ENCODE measurements at places on chromosomes 4 and X.

DNA sequence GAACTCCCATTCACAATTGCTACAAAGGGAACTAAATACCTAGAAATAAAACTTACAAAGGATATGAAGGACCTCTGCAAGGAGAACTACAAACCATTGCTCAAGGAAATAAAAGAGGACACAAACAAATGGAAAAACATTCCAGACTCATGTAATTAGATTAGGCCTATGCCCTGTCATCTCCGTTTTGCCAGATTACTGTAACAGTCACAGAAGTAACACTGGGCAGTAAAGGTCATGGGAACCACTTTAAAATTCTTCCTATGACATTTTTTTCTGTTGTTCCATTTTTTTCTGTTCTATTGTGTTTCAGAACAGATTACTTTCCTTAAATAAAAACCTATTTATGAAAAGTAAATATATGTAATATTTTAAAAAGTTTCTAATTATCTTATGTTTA, 199.4 kb upstream of the CENPE start:
- DNase-seq = no peak

- DNase-seq = no peak
Observed at GRCh38 chr4:85556283-85556682, 81.3 kb downstream of the ARHGAP24 start.

DNA sequence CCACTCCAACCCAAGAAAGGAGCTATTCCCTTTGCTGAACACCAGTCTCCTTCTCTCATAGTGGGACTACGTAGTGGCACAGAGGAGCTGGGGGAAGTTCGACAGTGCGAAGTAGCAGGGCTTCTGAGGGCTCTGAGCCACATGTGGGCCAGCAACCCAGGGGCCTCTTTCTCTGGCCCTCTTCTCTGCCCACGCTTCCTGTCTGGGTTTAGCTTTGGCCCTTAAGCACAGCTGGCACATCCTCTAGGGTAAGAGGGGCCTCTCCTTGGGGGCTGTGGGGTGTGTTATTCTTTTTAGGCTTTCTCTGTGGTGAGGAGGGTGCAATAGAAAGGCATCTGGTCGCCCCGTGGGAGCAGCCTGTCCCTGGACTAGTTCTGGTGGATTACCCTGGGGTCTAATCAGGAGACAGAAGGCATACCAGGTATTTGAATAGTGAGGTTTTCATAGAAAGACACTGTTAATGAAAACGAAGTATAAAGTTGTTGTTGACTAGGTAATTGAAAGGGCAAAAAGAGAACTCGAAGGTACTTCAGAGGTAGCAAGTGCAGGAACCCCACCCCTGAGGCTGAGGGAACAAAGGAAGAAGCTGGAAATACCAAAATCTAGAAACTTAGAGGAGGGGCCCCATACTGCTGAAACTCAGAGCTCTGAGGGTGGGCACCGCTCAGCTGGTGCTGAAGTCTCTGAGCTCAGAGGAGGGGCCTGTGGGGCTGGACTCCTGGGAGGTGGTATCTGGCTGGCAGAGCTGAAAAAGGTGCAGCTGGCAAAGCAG, 151.9 kb upstream of the RPS6KA3 start:
- DNase-seq = no peak

DNA sequence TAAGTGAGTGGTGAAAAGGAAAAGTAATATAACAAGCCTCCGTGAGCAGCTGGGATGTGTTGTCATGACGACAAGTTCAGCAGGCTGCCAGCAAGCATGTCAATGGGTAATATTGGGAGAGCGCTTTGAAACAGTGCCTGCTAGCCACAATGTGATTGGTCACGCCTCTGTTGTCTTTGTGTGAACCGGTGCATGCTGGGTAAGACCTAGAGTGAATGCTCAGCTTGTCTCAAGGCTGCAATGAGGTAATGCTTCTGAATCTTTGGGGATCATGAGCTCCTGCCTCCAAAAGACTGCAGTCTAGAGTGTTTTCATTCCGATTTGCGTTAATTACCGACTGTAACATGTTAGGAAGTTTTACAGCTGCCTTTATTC, 54.9 kb downstream of the STOX2 start:
- peak; percentile 42 for DNase-seq

GRCh38 chr4:82373486-82373815, 340 bp downstream of the HNRNPD start:
- DNase-seq = no peak

DNA sequence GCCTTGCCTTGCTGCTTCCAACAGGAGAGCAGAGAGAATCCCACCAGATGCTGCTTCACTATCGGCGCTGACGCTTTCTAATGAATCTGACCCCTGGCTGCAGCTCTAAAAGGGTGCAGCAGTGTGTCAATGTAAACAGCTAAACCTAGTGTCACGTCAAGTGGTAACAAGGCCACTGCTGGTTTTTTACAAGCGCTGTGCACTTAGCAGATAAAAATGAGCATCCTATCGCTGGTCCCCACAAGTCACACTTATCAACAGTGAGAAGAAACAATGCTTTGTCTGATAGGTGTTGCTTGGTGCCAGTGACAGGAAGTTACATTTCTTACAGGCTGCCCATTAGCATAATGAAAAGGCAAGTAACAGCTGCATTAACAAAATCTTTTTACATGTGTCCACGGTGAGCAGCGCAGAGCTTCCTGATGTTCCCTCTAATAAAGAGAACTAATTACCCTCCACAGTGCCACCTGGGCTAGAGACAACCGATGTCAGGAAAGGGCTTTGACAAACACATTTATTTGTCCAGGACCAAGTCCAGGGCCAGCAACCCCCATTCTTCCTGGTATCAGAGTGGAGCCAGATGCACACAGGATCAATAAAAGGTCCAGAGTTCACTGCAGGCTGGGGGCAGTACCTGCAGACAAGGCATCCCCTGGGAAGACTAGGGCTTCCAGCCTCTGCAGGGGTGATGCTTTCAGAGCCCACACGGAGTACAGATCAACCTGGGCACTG, 176.0 kb downstream of the MGST2 start:
- no peak for DNase-seq
